GM04504 (cell line): ENCODE measurements at places on chromosomes 3 and 15.

GRCh38 chr3:45667569-45667934 lies 21.6 kb upstream of the SACM1L start:
- DNase-seq: no peak

GRCh38 chr15:90367576-90367975 lies 15.5 kb downstream of the ZNF774 start:
- no peak for DNase-seq

GRCh38 chr3:145727476-145727875 lies 433.5 kb downstream of the PLOD2 start:
- no peak for DNase-seq

- DNase-seq: no peak
Measured at GRCh38 chr3:58288011-58288728, 17.9 kb upstream of the RPP14 start.

GRCh38 chr15:70856884-70857561 lies 3.1 kb upstream of the LARP6 start:
- peak; percentile 99 for DNase-seq

DNA sequence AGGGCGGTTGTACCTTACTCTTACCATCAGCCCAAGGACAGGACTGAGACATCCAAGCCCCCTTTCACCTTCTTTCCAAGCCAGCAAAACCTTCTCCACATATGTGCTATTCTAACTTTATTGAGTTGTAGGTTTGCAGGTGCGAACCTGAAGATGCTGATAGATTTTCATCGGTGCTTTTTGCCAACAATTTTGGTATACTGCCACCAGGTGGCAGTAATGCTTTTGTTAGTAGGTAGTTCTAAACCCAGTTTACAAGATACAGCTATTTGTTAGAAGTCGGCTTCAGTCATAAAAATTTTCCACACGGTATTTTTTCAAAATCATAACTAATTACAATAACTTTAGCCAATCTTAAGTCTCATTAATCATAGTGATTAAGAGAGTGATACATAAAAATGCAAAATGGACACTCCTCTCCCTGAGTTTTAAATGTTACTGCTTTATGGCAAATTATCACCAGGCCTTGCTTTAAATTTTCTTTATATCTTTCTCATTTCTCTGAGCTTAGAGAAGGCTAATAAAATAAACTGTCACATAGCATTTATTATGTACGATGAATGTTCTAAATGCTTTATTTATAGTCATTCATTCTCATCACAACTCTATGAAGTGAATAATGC lies 636 bp downstream of the TBC1D21 start:
- peak; percentile 10 for DNase-seq

- no peak for DNase-seq
Measured at GRCh38 chr3:151107701-151108100, 22.2 kb downstream of the MED12L start.

GRCh38 chr15:58346361-58346760 lies 85.4 kb upstream of the LIPC start:
- peak; percentile 47 for DNase-seq
